ENCODE measurements at places on chromosomes 13 and 19.

DNA sequence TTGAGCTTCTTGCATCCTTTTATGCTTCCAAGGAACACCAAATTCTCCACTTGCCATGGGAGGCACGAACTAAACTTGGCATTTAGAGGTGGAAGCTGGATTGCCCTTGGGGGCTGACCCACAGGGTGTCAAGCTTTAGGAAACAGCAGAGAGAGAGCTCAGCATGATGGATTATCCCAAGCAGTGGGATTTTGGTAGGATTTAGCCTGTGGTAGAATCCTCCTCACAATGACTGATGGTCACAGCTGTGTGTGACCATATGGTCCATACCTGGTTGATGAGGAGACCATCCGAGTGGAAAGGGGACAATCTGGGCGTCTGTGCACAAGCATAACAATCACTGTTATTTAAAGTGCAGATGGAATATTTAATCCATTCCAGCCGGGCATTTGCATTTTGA lies 40.1 kb upstream of the PSG9 start:
- H3K4me1 ChIP-seq: no peaks in the 10 kb centered on the region
- H3K27me3 ChIP-seq: peaks cover 18% of the 10 kb centered on the region
- no peak overlapping the region for H3K27ac ChIP-seq
- H3K4me3 ChIP-seq: no peak overlapping the region

DNA sequence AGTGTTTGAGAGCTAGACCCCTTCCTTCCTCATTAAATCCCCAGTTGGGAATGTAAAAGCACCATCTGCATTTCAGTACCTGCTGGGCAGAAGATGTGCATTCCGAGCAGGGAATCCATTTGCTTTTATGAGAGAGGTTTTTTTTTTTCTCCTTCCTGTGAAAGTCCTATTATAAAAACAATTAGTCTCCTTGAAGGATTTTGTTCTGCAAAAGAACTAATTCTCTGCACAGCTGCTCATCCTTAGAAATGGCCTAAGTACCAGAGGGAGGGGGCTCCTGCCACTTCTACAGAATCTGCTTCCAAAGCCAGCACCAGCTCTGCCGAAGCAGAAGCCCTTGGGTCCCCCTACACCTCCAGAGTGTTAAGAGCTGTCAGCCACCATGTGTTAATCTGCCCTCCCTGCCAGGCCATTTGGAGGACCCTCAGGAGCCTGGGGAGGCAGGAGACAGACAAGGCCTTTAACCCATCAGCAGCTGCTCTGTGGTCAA lies 36.4 kb upstream of the SERPINE3 start:
- no peak overlapping the region for H3K27ac ChIP-seq
- H3K4me1 ChIP-seq: no peaks in the 10 kb centered on the region
- peaks cover 2% of the 10 kb centered on the region for H3K27me3 ChIP-seq
- H3K36me3 ChIP-seq: no peaks in the 10 kb centered on the region
- H3K4me3 ChIP-seq: no peak overlapping the region

GRCh38 chr19:3699741-3700241 lies 477 bp downstream of the PIP5K1C start:
- no peak for DNase-seq
- H3K4me1 ChIP-seq: peaks cover 30% of the 10 kb centered on the region
- peak overlapping the region; percentile 44 for H3K27ac ChIP-seq
- H3K27me3 ChIP-seq: no peaks in the 10 kb centered on the region
- H3K4me3 ChIP-seq: peak overlapping the region; percentile 91
- H3K36me3 ChIP-seq: no peaks in the 10 kb centered on the region

DNA sequence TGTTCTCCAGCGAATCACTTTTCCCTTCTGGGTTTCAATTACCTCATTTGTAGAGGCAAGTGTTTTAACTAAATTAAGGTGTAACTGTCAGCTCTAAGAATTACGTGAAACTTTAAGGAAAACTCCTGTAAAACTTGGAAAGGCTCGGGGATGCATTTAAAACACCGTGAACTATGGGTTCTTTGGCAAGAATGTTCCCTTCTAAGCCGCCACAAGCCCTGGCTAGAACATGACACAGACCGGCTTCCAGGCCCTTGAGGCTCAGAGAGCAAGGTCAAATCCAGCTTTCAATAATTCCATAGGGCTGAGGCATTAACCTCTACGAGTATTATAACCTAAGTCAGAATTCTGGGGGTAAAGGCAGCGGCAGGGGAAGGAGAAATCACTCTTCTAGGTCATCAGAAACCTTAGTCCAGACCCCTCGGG lies 685 bp downstream of the VWA8 start:
- H3K27ac ChIP-seq: peak overlapping the region; percentile 79
- peak overlapping the region; percentile 95 for H3K4me3 ChIP-seq
- no peaks in the 10 kb centered on the region for H3K36me3 ChIP-seq
- peaks cover 6% of the 10 kb centered on the region for H3K27me3 ChIP-seq
- H3K4me1 ChIP-seq: peaks cover 41% of the 10 kb centered on the region

- no peaks in the 10 kb centered on the region for H3K27me3 ChIP-seq
- no peaks in the 10 kb centered on the region for H3K36me3 ChIP-seq
- no peak overlapping the region for H3K27ac ChIP-seq
Measured at GRCh38 chr13:57673197-57673596, 41.7 kb downstream of the PCDH17 start.

DNA sequence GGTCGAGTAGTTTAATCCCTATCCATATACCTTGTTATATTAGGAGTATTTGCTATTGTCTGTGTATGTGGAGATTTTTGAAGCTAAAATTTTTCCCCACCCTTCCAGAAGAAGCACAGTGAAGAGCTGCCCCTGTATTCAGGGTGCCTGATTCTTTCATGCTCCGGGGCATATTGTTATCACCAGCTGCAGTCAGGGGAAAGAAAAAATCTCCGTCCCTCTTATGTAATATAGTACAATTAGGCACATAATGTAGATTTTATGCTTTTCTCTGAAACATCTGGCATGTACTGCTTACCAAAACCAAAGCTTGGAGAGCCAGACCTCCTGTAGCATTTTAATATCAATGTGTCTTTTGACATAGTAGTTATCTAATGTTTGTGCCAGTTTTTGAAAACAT lies 214.9 kb upstream of the EDNRB start:
- no peak overlapping the region for H3K27ac ChIP-seq
- no peak for DNase-seq
- no peaks in the 10 kb centered on the region for H3K36me3 ChIP-seq

DNA sequence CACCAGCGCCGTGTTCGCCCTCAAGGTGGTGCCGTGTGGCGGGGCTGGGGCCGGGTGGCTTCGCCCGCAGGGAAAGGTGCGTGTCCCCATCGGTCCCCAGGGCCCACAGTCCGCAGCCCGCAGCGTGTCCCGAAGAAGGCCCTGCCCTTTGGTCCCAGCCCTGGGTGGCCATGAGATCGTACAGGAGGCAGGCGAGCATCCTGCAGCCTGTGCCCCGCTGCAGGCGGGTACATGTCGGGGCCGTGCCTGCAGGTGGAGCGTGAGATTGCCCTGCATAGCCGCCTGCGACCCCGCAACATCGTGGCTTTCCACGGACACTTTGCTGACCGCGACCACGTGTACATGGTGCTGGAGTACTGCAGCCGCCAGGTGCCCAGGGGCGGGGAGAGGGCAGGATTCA lies 1.5 kb downstream of the PLK5 start:
- no peak for DNase-seq
- no peak overlapping the region for H3K4me3 ChIP-seq
- H3K36me3 ChIP-seq: peaks cover 7% of the 10 kb centered on the region
- H3K4me1 ChIP-seq: peaks cover 8% of the 10 kb centered on the region
- peaks cover 39% of the 10 kb centered on the region for H3K27me3 ChIP-seq

- H3K27me3 ChIP-seq: no peaks in the 10 kb centered on the region
- H3K4me3 ChIP-seq: peak overlapping the region; percentile 52
- peaks cover 93% of the 10 kb centered on the region for H3K4me1 ChIP-seq
- H3K27ac ChIP-seq: peak overlapping the region; percentile 95
Measured at GRCh38 chr13:46168783-46169182, 13.2 kb downstream of the LCP1 start.

GRCh38 chr13:48979892-48980291 lies 4.2 kb downstream of the FNDC3A start:
- H3K36me3 ChIP-seq: no peaks in the 10 kb centered on the region
- no peak overlapping the region for H3K27ac ChIP-seq
- H3K4me3 ChIP-seq: peak overlapping the region; percentile 49
- DNase-seq: no peak
- peaks cover 49% of the 10 kb centered on the region for H3K4me1 ChIP-seq

DNA sequence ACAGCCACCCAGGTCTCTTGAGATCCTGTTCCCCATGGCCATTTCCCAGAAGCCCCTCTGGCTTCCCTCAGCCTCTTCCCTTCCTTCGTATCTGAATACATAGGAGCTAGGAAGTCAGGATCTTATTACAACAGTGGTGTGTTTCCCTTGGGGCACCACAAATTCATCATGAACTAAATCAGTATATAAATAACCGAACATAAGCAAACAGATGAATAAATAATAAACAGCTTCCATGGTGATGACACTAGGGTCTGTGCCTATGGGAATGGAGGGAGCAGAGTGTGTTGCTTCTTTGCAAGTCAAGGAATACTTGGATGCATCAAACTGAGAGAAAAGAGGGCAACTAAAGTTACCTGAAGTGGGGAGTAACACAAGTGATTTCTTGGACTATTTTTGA lies 527.6 kb downstream of the LMO7 start:
- H3K4me1 ChIP-seq: no peaks in the 10 kb centered on the region
- no peak for DNase-seq
- no peaks in the 10 kb centered on the region for H3K27me3 ChIP-seq
- no peak overlapping the region for H3K4me3 ChIP-seq
- no peaks in the 10 kb centered on the region for H3K36me3 ChIP-seq

DNA sequence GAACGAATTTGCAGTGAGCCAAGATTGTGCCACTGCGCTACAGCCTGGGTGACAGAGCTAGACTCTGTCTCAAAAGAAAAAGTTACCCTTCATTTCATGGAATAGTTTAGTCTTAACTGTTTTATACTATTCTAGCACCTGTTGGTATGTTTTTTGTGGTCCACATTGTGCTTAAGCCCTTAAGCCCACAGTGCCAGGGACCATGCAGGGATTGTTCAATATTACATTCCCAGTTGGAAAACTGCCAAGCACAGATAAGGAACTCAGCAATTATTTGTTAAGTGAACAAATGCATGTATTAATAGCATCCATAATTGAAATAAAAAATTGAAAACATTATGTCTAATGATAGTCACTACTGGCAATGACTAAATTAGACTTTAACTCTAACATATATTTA lies 193.5 kb downstream of the PCDH17 start:
- no peak overlapping the region for H3K27ac ChIP-seq
- no peak for DNase-seq
- no peaks in the 10 kb centered on the region for H3K27me3 ChIP-seq

- no peak for DNase-seq
- H3K27ac ChIP-seq: no peak overlapping the region
- no peaks in the 10 kb centered on the region for H3K27me3 ChIP-seq
- peaks cover 16% of the 10 kb centered on the region for H3K4me1 ChIP-seq
Measured at GRCh38 chr13:28173793-28174192, 35.4 kb downstream of the PAN3 start.

DNA sequence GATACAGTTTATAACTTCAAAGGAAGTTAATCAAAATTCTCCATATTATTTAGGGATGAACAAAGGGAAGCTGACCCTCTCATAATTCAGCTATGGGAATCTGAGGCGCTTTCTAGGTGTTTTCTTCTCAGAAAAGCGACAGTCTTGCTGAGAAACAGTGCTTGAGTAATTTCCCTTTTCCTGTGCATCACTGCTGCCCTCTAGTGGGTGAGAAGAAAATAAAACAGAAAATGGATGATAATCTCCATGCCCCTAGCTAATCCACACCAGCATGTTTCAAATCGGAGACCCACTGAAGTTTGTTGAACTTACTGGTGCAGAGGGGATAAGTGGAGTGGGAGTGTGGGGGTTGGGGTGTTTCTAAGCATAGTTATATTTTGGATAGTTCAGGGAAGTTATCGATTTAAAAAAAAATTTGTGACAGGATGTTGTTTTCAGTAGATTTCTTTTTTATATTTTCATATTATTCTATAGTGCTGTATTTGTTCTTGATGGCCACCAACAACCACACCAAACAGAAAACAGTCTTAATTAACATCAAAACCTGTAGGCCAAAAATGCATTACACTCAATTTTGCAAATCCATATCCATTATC lies 21.4 kb downstream of the LCP1 start:
- H3K27me3 ChIP-seq: no peaks in the 10 kb centered on the region
- peak overlapping the region; percentile 79 for H3K4me3 ChIP-seq
- peaks cover 31% of the 10 kb centered on the region for H3K4me1 ChIP-seq
- peak; percentile 48 for DNase-seq

GRCh38 chr13:74015137-74015536 lies 119.1 kb downstream of the KLF12 start:
- peaks cover 1% of the 10 kb centered on the region for H3K36me3 ChIP-seq
- DNase-seq: no peak
- no peak overlapping the region for H3K27ac ChIP-seq
- H3K4me1 ChIP-seq: peaks cover 16% of the 10 kb centered on the region
- H3K27me3 ChIP-seq: no peaks in the 10 kb centered on the region

DNA sequence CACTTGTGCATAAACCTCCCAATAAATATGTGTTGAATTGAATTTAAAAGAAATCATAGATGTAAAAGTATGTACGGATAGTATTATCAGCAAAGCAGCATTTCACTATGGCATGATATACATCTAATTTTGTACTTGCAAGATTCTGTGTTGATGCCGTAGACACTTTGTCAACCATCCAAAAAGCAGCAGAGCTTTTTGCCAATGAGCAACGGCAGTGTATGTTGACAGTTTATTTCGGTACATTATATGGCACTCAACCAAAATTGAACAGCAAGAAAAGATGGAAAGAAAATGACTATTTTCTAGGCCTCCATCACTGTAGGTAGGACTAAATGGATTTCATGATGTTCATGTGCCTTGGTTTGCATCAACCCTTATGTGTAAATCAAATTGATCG lies 543.7 kb downstream of the DACH1 start:
- peaks cover 2% of the 10 kb centered on the region for H3K27me3 ChIP-seq
- no peaks in the 10 kb centered on the region for H3K36me3 ChIP-seq
- no peaks in the 10 kb centered on the region for H3K4me1 ChIP-seq

DNA sequence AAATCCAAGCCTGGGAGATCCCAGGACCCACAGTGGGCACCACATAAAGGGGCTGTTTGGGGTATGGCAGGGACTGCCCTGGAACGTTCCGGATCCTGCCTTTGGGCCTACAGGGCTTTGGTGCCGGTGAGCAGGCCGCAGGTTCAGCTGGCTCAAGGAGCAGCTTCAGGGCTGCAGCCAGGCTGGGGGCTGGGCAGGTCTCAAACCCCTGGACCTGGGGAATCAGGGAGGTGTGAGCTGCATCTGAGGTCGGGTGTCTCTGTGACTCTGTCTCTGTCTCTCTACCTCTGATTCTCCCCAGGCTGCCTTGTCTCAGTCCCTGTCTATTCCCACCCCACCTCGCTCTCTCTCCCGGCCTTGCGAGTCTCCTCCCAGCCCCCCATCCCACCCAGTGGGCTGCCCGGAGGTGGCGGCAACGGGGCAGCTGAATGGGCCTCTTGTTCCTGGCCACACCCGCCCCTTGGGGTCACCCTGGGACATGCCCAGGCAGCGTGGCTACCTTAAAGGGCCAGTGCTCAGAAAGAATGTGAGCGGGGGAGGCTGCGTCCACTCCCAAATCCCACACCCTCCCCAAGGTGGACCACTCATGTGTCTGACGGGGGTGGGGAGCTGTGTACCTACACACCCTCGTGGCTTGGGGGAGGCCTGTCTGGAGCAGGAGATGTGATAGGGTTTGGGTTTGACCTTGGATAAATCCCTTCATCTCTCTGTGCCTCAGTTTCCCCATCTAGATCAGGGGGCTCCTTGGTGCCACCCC lies 31.1 kb downstream of the NFIC start:
- H3K4me3 ChIP-seq: no peak overlapping the region
- H3K27ac ChIP-seq: no peak overlapping the region
- H3K4me1 ChIP-seq: no peaks in the 10 kb centered on the region
- no peaks in the 10 kb centered on the region for H3K36me3 ChIP-seq
